ENCODE measurements at places on chromosomes 4 and X.
A peak's percentile ranks its signal among the peaks of the same experiment; 100 is the strongest.

DNA sequence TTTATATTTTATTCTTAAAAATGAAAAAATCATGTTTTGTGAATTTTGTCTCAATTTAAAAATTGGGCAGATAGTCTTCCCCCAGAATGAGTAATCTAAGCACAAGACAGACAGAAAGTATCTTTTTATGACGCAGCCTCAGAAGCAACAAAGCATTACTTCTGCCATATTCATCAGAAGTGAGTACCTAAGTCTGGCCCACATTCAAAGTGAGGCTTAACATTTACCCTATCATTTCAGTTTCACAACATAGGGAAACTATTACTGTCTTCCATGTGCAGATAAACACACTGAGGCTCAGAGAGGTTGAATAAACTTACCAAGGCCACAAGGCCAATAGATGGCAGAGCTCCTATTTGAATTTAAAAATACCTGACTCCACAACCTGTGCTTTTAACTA, 4.4 kb upstream of the PRDX4 start:
- DNase-seq = no peak

DNA sequence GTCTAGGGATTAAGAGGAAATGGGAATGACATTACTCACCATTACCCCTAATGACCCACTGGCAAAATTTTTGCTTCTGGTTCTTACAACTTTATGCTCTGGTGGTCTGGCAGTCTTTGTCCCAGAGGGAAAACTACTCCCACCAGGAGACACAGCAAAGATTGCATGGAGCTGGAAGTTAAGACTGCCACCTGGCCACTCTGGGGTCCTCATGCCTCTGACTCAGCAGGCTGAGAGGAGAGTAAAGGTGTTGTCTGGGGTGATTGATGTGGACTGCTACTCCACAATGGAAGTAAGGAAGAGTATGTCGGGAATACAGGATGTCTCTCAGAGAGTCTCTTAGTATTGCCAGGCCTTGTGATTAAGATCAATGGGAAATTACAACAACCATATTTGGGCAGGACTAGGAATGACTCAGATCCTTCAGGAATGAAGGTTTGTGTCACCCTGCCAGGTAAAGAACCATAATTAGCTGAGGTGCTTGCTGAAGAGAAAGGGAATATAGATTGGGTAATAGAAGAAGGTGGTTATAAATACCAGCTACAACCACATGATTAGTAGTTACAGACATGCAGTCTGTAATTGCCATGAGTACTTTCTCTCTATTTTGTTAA, 215.5 kb downstream of the GPAT3 start:
- no peak for DNase-seq

- DNase-seq = no peak
These were observed 380.2 kb upstream of the NDST3 start for GRCh38 chr4:117654079-117654478.

DNA sequence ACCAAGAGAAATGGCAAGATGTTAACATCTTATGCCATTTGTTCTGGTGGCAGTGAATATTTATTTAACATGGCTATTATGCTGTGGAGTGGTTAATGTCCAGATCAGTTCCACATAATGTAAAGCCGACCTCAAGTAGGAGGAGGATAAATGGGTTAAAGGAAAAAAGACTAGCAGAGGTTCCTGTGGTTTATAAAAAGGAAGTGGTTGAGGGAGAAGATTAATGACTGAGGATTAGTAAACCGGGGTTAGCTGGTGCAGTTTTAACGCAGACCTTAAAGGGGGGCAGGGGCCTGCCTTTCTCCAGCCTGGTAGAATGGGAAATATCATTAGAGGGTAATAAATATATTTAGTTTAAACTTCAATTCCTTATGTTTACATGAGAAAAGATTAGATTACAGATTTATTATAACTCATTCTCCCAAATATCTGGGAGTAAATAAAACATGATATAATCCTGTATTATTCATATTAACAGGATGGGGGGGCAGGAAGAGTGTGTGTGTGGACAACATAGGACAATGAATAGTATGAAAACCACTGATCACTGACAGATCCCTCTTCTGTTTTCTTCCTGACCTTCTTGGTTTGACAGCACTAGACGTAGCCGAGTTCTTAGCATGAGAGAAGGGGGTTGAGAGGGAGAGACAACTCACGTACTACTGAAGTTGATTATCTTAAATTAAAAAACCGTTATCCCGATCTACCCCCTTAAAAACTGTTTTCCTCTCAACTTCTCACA, 124.1 kb upstream of the LIMCH1 start:
- DNase-seq = no peak

GRCh38 chrX:45198301-45198700, 2.4 kb downstream of the DIPK2B start:
- no peak for DNase-seq

DNA sequence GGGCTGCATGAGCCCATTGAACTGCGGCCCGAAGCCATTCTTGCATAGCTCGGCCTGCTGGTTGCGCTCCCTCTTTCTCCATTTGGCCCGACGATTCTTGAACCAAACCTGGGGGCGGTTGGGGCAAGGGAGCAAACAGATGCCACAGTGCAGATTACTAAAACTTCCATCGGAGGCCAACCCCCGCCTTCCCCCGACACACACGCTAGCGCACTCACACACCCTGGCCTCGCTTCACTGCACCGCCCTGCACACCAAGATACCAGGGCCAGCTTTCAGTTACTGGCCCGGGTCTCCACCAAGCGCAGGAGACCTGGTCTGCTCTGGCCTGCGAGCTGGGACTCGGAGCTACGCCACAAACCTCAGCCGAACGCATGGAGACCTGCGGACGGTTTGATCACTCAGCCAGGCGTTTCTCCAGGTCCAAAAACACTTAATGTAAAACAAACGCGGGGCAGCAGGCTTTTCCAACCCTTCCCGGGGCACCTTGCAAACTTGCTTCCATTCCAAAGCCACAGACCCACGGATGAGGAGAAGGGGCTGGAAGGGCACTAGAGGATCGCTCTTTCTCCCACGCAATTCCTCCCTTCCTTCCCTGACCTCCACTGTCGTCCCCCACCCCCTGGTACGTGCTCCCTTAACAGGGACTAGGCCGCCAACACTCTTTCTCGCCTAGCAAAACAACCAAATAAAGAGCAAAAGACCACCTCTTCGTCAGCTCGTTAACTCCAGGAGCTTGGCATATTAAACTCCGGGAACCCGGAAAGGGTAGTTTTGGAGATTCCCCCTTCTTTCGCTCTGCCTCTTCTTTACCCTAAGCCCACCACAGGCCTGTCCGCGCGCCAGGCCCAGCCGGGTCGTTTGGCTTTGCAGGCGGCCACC, 4.1 kb downstream of the PITX2 start:
- DNase-seq = no peak

DNA sequence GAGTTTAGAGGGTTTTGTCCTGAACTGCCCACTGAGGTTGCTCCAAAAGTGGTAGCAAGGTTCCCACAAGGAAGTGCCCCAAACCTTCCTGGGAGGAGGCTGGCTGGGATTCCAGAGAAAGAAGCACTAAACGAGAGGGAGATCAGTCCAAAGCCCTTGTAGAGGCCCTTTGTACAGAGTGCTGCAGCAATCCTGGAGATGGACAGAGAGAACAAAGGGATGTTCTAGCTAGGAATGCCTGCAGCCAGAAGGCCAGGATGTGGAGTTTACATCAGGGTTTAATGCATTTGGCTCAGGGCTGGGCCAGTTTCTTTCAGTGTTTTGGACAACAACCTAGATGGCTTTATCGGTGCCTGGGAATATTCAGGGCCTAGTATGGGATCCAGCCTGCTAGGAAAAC, 2155.1 kb upstream of the AGA start:
- no peak for DNase-seq

GRCh38 chr4:103774326-103774825, 54.6 kb upstream of the TACR3 start:
- DNase-seq = no peak

DNA sequence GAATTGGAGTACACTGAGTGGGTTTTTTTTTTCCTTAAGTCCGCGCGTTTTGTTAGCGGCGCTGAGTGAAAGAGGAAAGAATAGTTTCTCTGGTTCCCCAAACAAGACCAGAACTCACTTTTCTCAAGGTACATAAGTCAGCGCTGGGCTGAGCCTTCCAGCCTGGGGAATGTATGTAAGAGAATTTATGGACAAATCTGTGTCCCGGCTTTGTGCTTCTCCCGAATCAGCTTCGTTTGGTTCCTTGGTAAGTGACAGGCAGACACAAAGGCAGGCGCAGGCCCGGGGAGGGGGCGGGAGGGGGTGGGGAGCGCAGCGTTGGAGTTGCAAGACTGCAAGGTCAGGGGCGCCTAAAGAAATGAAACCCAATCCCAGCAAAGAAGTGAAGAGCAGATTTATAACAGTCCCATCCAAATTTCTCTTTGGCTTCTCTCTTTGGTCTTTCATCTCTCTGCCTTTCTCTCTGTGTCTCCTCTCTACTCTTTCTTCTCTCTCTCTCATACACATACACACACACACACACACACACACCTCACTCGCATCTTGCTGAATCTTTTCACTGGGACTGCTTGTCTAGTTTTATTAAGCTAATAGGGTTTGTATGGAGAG, 981 bp downstream of the TET2 start:
- peak; percentile 62 for DNase-seq

DNA sequence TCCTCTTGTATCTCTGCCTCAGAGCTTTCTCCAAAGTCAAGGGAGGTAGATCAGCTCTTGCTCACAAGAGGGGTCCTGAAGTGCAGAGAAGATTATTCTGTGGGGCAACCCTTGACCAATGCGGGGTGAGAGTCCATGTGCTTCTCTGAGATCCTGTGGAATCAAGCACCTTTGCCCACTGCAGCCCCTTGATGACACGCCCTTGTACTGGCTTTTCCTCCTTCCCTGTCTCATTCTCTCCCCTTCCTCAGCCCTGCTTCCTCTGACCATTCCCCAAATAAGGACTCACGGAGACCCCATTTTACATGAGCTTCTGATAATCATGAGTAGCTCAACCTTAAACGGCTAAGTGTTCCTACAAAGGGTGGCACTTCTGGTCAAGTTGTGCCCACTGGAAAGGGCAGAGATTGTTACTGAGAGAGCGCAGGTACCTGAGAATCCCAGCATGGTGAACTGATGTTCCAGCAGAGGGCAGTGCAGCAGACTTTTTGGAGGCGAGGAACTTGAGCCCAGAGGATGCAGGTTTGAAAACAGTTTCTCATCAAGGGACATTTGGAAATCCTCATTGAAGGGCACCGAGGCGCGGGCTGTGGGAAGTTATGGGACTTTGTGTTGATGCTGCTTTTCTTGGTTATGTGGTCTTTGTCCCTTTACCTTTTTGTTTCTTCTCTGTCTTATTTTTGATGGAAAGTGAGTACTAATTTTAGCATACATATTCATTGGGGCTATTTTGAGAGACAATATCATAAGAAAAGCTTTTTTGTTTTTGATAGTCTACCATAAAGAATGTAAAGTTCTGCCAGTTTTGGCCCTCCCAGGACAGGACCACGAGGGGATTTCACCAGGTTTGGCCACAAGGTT, 201.3 kb downstream of the RBM46 start:
- DNase-seq = peak; percentile 54

DNA sequence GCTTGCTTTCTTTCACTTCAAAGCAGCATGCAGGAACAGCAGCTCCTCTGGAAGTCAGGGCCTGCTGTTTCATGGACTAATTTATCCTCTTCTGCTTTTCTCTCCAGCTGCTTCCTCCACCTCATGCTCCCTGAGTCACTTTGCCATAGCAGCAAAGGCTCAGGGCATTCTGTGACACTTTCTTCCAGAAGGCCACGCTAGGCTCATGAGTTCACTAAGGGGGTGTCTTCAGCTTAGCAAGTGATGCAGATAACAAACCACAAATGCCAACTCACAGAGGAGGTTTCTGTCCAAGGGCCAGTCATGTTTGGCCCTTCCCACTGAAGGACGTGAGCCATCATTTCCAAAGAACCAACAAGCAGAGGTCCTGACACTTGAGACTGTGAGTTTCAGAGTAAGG, 200.2 kb downstream of the ADGRA3 start:
- DNase-seq = no peak

- no peak for DNase-seq
These were observed 670.3 kb downstream of the KCTD8 start for GRCh38 chr4:43778187-43778915.

GRCh38 chr4:3199653-3200422, 49.1 kb upstream of the MSANTD1 start:
- DNase-seq = peak; percentile 41

- DNase-seq = no peak
These were observed 78.0 kb downstream of the CHRNA9 start for GRCh38 chr4:40412866-40413795.

DNA sequence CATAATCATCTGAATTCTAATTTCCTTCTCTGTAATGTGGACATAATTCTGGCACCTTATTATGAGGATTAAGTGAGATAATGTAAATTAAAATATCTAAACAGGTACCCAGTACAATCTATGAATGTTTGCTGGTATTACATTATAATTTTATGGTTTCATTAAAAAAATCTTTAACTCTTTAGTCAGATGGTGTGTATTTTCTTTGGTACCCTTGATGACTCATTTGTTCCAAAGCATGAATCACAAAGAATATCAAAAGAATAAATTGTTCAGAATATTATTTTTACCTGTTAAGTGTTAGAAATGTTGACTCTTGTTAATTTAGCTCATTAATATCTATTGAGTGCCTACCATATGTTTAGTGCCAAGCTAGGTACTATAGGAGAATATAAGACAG, 74.3 kb downstream of the SNX25 start:
- DNase-seq = no peak

GRCh38 chrX:122641826-122642225, 542.3 kb upstream of the GRIA3 start:
- DNase-seq = no peak

GRCh38 chr4:123288309-123289025, 108.1 kb upstream of the SPRY1 start:
- DNase-seq = no peak

DNA sequence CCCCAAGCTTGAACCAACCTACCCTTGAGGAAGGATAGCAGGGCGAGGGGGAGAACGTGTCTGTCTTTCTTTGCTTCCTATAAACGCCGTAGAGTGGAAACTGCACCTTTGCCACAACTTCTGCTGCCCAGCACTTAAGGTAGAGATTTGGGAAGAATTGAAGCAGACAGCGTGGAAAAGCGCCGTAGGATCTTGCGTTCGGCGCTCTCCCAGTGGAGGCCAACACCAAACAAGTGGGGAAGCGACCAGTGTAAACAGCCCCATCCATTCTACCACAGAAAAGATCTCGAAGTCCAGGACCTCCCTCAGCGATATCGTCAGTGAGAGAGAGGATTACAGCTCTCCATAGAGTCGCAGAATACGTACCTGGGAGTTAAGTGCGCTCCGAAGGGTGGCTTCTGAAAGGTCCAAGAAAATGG, 3.9 kb upstream of the NKX6-1 start:
- no peak for DNase-seq

DNA sequence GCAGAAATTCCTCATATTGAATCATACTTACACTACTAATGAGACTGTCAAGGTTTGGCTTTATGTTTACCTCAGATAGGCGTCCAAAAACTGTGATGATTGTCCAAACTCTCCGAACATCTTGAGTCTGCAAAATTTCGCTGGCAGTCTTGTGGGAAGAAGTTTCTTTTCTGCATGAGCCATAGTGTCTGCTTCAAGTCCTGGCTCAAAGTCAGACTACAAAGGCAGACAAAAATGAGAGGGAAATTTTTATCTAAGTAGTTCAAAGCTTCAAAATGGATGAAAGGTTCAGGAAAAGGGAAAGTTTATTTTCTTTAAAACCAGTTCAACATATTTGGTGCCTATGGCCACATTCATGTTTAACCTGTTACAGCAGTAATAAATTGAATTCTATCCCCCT, 40.7 kb downstream of the PALLD start:
- DNase-seq = no peak

- no peak for DNase-seq
These were observed 22.7 kb downstream of the SH3KBP1 start for GRCh38 chrX:19864736-19865135.

All from activated CD8-positive, alpha-beta memory T cell treated with anti-CD3 and anti-CD28 coated beads, Interleukin-2, amount 50 U/mL, for 48 hours (primary cell).